Stimulated activated CD4-positive, alpha-beta T cell treated with anti-CD3 and anti-CD28 coated beads, Interleukin-1b, Interleukin-23, amount 100 ng/mL, for 4 hours (primary cell): ENCODE measurements at places on chromosomes 6 and 20.

- no peak for DNase-seq
Observed at GRCh38 chr6:130935978-130936377, 108.8 kb downstream of the SMLR1 start.

DNA sequence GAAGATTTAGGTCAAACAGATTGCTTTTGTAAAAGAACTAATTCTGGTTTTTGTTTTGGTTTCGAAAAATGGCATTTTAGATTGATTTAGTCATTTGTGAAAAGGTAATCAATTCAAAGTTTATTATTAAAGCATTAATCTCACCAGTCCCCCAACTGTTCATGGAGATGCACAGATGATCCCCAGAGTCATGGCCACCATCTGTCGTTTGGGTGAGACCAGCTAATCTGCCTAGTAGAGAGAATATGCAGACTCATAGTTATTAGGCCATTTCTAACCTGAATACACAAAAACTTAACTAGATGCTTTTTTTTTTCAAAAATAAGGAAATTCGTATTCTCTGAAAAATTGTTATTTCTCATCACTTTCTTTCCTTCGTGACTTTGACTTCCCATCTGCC, 58.1 kb downstream of the C6orf58 start:
- no peak for DNase-seq

DNA sequence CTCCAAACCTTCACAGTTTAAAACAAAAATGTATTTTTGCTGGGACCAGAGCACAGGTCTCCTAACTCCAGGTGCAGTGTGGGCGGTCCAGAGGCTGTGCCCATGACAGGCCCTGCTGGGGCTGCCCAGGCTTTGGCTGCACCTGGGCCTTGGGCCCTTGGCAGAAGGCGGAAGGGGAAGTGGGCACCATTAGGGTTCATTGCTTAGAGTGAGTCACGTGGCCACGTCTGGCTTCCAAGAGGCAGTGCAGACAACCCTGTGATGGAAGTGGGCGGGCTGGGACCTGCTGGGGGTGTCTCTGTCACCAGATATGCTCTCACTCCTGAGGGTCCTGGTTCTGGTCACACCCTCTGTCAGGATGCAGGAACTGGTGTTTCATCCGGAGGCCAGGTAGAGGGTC, 302.2 kb downstream of the QKI start:
- DNase-seq: no peak

GRCh38 chr20:14744723-14745122, 407.3 kb upstream of the FLRT3 start:
- DNase-seq: no peak

- DNase-seq: no peak
Observed at GRCh38 chr6:22557007-22557406, 12.4 kb upstream of the HDGFL1 start.

GRCh38 chr20:57514273-57514751, 10.6 kb downstream of the CTCFL start:
- no peak for DNase-seq

GRCh38 chr6:128532136-128532535, 11.7 kb upstream of the PTPRK start:
- DNase-seq: no peak

DNA sequence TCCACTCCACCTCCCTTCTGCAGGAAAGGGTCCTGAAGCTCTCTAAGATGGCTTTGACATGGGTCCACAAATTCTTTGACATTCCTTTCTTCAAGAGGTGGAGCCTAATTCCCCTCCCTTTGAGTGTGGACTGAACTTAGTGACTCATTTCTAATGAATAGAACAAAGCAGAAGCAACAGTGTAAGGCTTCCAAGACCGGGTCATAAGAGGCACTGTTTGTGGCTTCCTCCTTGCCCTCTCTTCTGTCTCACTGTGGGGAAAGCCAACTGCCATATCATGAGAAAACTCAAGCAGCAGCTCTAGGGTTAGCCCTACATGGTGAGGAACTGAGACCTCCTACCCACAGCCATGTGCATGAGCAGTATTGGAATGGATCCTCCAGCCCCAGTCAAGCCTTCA, 5.9 kb upstream of the CDK5RAP1 start:
- DNase-seq: no peak
